CD4-positive, alpha-beta T cell treated with Interleukin-6 at 100 ng/mL for 8 hours (primary cell): ENCODE measurements at places on chromosomes 3 and 15.

GRCh38 chr15:74847432-74847831 is 4.5 kb upstream of the ULK3 start:
- DNase-seq: no peak

DNA sequence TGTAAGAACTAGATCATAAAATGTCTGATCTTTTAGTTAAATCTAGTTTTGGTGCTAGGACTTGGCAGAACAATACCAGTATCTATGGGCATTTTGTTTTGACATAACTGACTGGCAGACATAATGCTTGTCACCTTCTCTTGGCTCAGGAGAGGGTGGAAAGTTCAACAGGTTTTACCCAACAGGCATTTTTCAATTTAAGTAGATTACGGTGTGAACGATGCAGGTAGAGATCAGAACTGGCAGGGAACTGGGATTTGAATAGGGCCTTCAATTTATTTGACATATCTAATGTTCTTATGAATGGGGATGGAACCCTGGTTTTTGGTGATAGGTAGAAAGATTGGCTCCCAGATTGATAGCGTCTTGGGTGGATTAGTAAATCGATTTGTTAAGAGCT is 351.0 kb downstream of the FEZF2 start:
- no peak for DNase-seq

DNA sequence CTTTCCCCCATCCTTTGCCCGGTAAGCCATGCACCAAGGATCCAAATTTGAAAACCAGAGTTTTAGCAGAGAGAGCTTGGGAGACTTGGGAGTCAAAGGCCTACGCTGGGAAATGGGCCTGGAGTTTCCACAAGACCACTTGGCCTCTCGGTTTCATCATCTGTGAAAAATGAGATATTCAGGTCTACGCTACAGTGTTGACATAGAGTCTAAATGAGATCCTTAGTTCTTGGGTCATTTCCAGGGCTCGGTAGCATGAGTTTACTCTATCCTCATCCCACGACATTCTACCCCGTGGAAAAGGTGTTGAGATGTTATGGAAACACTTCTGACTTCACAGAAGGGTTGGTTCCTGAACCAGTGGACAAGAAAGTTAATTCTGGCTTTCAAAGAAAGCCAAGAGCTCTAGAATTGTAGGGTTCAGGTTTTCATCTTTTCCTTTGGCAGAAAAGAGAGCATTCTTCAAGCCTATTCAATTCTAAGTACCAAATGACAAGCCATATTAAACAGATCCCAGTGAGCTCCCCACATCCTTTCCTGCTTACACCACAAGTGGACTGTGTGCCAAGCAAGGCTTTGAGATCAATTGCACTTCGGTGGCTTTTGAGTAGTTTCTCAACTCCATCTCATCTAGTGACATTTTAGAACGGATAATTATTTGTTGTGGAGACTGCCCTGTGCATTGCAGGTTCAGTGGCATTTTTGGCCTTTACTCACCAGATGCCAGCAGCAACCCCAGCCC is 219.7 kb downstream of the SLCO3A1 start:
- no peak for DNase-seq

DNA sequence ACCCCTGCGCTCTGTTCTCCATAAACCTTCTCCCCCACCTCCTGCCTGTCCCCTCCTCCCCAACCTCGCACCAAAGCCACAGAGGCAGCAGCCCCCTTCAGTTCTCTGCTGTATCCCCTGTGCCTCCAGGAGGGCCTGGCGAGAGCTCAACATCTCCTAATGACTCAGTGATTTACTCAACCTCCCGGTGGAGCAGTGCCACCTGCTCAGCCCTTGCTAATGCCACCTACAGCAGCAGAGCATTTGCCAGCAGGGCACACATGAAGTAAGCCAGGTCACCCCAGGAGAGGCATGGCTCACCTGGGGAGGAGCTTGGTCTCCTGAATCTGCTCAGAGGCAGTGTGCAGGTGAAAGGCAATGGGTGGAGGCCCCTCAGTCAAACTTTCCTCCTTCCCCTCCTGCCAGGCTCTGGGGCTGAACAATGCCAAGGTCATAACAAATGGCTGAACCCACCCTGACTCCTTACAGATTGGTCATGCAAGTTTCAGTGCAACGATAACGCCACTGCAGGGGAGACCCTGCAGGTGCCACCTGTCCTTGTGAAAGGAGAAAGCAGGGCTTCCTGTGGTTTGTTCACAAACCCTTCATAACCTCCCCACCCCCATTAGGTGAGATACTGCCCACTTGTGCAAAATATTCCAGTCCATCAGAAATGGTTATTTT is 19.8 kb downstream of the TRPM1 start:
- no peak for DNase-seq

DNA sequence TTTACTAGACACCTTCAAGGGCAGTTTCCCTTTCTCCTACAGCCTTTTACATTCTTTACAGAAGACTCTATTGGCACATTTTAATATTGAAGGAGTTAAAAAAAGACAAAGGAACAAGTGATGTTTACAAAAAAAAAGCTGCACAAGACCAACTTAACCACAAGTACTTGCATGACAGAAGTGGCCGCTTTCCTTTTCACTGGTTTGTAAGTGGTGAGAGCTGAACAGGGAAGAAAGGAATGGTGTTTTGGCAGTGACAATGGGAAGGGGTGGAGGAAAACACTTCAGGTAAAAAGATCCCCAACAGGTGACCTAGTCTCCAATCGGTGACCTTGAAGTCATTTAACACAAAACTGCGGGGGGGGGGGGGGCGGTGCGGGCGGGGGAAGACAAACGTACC is 1.1 kb downstream of the WDR72 start:
- DNase-seq: no peak

DNA sequence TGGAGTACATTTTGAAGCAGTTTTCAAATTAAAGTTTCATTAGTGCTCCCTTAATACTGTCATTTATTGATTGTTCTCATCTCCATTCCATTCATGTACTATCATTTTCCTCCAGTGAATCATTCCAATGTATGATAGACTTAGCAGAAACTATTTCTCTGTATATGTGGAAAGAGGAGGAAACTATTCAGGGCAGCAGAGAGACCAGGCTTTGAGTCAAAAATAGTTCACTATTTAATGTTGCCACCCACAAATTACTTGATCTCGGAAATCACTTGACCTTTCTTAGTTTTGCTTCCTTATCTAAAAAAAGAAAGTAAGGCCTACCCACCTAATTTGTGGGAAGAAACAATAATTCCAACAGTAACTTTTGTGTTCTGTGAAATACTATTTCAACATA is 610.5 kb upstream of the ZNF385D start:
- DNase-seq: no peak

DNA sequence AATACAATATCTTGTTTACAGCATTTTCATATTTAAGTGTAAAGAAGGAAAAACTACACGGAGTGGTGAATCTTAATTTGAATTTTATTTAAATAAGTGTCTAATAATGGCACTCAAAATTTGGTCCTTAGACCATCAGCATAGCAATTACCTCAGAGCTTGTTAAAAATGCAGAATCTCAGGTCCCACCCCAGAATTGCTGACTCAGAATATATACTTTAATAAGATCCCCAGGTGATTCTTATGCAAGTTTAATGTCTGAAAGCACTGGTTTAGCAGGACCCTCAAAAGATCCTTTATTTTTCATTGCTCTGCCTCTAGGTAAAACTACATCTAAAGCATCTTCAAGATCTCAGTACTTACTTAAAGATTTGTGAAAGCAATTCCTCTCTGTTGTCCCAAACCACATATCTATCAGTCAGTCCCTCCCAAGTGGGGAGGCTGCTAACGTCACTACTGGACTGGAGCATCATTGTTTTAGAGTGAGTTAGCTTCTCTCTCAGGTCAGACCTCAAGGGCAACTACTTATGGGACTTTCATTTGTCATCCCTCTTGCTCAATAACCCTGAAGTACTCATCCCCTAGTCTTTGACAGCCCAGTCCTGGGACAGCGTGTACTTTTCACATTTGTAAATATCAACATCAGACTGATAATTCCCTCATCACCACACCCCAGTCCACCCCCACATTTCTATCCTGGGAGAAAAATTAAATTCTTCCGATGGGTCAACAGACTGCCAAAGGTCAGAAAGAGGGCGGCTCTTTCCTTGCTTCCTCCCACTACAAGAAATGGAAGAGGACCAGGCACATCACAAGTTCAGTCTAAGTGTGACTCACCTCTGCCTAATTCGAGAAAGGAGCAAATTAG is 76.7 kb downstream of the CBLB start:
- no peak for DNase-seq

GRCh38 chr3:59385547-59385946 is 335.7 kb upstream of the CFAP20DC start:
- DNase-seq: no peak

DNA sequence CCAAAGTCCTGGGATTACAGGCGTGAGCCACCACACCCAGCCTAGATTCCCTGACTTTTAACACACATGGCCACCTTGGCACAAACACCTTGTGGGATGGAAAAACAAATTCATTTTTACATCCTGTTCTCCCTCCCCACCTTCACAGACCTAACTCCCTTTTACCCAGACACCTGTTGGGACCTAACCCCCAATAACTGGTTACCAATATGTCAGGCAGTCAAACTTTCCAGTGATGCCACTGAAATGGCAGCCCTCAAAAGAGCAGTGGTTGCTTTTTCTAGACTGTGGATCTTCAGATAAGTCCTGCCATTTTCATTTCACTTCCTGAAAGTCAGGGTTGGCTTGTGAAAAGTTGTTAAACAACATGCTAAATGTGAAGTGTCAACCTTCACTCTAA is 34.9 kb downstream of the SIN3A start:
- DNase-seq: no peak

DNA sequence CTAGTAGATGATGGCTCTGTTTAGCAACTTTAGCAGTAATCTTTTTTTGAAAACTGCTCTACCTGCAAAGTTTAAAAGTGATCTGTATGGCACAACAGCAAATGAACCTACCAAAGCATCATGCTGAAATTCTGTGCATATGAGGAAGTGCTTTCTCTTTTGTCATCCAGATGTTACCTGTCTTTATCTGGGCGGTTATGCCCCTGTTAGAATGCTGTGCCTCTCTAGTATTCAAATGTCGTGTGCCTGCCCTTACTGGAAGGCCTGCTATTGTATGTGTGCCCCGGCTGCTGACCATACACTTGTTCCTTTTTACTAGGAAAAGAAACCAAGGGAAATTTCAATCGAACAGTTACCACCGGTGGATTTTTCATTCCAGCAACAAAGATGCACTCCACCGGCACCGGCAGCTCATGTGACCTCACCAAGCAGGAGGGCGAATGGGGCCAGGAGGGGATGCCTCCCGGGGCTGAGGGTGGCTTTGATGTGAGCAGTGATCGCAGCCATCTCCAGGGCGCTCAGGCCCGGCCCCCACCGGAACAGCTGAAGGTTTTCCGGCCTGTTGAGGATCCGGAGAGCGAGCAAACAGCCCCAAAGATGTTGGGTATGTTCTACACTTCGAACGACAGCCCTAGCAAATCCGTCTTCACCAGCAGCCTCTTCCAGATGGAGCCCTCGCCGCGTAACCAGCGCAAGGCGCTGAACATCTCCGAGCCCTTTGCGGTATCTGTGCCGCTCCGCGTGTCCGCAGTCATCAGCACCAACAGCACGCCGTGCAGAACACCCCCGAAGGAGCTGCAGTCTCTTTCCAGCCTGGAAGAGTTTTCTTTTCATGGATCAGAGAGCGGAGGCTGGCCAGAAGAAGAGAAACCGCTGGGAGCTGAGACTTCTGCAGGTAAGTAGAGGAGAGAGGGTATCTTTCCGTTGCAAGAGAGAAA is 61.6 kb downstream of the TMEM39A start:
- DNase-seq: no peak

- DNase-seq: no peak
Observed at GRCh38 chr3:278300-279064, 81.9 kb downstream of the CHL1 start.

- DNase-seq: no peak
Observed at GRCh38 chr3:185175370-185175987, 22.6 kb upstream of the C3orf70 start.

GRCh38 chr15:80816936-80817335 is 37.8 kb downstream of the CEMIP start:
- DNase-seq: no peak
